ENCODE measurements at places on chromosomes 7 and 10.

DNA sequence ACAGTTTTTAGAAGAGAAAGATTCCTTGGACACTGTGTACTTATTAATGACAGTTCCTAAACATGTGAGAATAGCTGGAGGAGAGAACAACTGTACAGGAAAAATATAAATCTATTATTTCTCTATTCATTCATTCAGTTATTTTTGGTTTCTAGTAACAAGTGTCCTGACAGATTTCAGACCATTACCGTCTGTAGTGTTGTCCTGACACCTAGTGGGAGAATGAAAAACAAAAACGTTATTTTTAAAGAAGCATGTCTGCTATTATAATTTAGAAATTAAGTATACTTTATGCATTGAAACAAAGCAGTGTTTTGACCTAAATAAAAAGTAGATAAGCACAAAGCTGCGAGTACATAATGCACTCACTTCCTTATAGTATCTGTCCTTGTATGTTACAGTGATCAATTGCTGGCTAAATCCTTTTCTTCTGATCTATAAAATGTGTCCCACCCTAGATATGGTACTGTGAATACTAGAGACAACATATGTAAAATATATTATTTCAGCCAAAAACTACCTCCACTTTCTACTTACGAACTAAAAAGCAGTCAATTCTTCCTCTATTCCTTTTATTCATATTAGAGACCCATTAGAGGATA is 575.6 kb downstream of the ARL4A start:
- DNase-seq, result peak; percentile 10

GRCh38 chr10:114278140-114278883 is 39.3 kb downstream of the VWA2 start:
- no peak for DNase-seq

- no peak for DNase-seq
These were observed 44.2 kb downstream of the CAMK2B start for GRCh38 chr7:44280993-44281721.

- no peak for DNase-seq
These were observed 8.2 kb downstream of the TPK1 start for GRCh38 chr7:144827621-144828020.

DNA sequence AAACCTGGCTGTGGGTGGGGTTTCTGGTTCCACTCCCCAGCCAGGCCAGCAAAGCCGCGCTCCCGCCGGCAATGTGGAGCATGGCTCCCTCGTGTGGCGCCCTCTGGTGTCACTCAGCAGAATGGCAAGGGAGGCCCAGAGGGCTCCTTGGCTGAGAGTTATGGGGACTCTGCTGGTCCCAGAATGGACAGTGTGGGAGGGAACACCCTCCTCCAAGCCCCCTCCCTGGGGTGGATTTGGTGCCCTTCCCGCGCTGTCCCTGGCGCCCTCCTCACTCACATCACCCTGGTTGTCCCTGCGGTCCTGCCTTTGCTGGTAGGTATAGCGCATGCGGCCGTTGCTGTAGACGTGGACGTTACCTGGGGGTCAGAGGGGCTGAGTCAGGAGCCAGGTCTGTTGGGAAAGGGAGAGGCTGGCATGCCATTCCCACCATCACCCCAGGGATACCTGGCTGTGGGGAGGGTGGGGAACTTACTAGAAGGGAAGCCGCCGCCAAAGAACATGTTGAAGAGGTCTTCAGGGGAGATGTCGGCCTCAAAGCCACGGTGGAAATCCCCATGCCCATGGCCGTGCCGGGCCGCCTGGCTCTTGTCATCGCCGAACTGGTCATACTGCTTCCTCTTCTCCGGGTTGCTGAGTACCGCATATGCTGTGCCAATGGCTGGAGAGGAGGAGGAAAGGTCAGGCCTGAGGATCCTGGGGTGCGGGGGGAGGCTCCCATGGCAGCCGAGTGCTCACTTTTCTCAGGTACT is 14.0 kb downstream of the DNAJB12 start:
- no peak for DNase-seq

Measured in mammary epithelial cell (primary cell).